SJSA1 (cell line): ENCODE measurements at places on chromosomes 2 and 18. TPM values are rescaled to one million over a fixed set of nuclear protein-coding genes. Genes with fewer than 3 reads are reported as not detected.

Gene C18orf54
- 5.3 and 10.2 TPM in 2 replicates for total RNA-seq

- no peak for DNase-seq
Measured at GRCh38 chr18:69686861-69687260, 260.8 kb downstream of the CD226 start.

DNA sequence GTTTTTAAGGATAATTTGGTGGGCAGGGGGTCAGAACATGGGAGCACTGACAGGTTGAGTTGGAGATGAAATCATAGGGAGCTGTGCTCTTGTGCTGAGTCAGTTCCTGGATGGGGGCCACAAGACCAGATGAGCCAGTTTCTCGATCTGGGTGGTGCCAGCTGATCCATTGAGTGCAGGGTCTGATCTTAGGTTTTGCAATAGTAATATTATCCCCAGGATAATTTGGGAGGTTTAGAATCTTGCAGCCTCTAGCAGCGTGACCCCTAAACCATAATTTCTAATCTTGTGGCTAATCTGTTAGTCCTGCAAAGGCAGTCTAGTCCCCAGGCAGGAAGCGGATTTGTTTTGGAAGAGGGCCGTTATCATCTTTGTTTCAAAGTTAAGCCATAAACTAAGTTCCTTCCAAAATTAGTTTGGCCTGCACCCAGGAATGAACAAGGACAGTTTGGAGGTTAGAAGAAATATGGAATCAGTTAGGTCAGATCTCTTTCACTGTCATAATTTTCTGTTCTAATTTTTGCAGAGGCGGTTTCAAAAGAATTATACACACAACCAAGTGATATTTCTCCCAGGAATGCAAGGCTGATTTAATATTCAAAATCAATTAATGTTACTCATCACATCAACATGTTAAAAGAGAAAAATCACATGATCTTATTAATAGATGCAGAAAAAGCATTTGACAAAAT, 23.0 kb downstream of the DBI start:
- no peak for DNase-seq

Gene KIAA2012
- total RNA-seq = 0.03 TPM in 1 of 2 replicates, not detected in the other

Gene KANSL1L
- 17.7 and 32.9 TPM in 2 replicates for total RNA-seq

DNA sequence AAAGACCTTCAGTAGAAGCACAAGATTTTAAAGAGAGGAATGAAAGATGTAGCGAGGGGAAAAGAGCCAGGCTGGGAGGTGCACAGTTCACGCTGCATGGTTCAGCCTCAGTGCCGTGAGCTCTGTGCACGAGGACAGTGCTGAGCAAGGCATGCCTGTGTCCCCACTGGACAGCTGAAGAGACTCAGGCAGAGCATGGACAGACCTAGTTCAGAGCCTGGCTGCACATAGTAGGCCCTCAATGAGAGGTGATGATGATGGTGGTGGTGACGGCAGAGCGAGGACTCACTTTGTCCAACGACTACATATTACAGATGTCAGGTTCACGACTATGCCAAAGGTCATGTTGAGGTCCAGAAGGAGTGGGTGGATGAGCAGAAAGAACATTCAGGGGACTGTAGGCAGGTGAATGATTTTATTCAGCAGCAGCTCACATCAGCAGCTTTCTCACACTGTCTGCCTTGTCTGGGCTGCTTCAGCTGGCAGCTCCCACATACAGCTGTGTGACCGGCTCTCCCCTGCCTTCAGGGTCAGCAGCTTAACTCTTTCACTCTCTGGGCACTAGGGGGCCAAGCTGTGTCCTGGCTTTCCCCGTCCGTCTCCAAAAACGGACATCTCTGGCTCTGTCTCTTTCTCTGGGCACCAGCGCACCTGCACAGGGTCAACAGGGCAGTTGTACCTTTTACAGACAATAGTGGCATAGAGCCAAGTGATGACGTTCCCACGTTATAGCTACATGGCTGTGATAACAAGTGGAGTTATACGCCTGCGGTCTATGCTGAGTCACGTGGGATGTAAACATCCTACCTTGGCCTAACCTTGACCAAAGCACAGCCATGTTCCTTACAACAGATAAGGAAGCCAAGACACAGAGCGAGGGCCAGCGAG, 128.8 kb upstream of the MSH6 start:
- no peak for DNase-seq
